Stimulated activated CD4-positive, alpha-beta T cell treated with anti-CD3 and anti-CD28 coated beads, Interleukin-4, amount 100 ng/mL, for 4 hours (primary cell): ENCODE measurements at places on chromosomes 7 and 10.

DNA sequence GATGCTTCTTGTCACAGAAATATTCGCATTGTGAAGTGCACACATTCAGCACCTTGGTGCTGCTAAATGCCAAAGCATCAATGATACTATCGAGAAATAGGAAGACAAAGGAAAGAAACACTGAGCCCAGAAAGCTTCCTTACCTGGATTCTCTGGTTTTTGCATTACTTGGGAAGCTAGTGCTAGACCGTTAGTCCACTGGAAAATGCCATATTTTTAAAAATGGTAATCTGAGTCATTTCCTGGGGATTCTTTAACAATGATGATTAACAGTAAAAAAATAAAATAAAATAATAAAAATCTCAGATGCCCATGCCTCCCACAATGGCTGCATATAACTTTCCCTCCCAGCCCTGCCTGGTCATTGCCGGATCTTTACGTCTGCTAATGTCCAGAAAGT is 420.1 kb upstream of the MGMT start:
- no peak for DNase-seq

GRCh38 chr7:14195079-14195478 is 205.6 kb upstream of the ETV1 start:
- DNase-seq = no peak

- DNase-seq = no peak
These were observed 434.2 kb downstream of the PARD3 start for GRCh38 chr10:34380856-34381255.

DNA sequence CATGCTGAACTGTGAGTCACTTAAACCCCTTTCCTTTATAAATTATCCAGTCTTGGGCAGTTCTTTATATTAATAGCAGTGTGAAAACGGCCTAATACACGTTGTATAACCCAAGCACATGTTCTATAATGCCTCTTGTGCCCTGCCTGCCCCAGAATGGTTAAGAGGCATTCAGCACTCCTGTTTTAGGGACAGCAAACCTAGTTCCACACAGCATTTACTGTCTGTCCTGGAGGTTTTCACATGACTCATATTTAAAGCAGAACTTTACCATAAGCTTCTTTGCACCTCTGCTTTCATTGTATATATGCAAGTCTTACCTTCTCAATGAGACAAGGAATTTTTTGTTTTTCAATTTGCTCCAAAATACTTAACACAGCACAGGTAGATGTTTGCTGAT is 144.8 kb downstream of the ICA1 start:
- no peak for DNase-seq
